Activated T-helper 1 cell treated with anti-CD3 and anti-CD28 coated beads, Interleukin-2, amount 50 U/mL, for 16 hours (primary cell): ENCODE measurements at places on chromosomes 5 and 9.

GRCh38 chr5:122591828-122592227, 183.1 kb upstream of the SNX2 start:
- DNase-seq = no peak

DNA sequence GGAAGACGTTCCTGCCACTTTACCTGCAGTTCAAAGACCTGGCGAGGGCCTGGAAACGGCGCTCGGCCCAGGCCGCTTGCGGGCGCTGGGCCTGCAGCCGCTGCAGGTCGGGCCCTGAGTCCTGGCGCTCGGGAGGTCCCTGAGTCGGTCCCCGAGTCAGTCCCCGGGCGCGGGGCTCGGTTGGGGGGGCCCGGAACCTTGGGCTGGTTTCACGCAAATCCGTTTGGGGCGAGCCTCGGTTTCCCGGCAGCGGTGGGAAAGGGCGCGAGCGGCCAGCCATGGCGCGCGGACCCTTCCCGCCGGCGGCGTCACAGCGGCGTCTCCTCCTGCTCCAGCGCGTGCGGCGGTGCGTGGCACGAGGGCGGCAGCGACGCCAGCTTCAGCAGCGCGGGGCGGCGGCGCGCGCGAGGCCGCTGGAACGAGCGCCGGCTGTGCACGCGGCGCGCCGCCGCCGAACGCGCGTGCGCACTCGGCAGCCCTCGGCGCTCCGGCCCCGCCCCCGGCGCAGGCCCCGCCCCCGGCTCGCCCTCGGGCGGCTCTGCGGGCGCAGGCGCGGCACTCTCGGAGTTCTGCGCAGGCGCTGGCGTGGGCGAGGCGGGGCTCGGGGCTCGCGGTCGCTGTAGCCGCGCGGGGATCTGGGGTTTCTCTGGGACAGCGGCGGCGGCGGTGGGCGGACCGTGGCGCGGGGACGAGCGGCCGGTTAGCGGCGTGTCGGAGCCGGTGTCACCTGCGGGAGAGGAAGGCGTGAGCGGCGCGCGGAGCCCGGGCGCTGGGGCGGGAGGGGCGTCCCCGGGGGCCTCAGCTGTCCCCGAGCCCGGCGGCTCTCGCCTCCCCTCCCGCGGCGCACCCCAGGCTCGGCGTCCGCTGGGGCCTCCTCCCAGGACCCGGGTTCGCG, 29.9 kb downstream of the EXOC3 start:
- DNase-seq = peak; percentile 86

- DNase-seq = no peak
These were observed 341.2 kb upstream of the WWC1 start for GRCh38 chr5:167950126-167950721.

DNA sequence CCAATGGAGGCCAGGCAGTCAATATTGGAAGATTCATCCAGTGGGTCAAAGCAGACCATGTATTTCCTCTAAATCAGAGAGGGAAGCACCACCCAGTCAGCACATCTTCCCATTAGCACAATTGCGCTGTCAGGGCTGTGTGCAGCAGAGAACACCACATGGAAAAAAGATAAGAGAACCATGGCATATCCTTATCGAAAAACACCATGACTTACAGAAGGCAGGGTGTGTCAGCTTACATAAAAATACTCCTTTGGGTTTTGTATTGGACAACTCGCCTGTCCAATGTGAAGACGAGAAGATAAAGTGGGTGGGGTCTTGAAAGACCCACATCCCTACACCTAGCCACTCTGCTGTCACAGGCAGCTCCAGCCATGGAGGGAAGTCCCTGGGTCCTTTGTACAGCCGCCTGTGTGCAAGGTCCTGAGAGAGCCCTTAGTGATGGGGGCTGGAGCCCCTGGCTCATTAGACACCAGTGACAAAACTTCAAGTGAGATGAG, 71.9 kb upstream of the SPATA31E1 start:
- no peak for DNase-seq

DNA sequence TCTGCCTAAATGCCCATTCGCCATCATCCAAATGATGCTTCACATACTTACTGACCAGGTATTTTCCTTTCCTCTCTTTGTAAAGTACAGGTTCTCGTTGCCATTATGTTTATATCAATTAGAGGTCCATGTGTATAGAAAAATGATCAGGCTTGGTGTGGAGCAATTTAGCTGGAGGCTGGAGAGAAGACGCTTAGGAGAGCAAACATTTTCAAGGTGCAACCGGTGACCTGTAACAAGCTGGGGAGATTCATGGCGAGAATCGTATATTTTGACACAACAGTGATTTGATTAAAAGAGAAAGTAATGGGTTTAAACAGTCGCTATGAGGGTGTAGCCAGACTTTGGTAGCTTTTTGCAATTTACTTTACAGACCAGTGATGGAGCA, 170.9 kb upstream of the TBCA start:
- no peak for DNase-seq

DNA sequence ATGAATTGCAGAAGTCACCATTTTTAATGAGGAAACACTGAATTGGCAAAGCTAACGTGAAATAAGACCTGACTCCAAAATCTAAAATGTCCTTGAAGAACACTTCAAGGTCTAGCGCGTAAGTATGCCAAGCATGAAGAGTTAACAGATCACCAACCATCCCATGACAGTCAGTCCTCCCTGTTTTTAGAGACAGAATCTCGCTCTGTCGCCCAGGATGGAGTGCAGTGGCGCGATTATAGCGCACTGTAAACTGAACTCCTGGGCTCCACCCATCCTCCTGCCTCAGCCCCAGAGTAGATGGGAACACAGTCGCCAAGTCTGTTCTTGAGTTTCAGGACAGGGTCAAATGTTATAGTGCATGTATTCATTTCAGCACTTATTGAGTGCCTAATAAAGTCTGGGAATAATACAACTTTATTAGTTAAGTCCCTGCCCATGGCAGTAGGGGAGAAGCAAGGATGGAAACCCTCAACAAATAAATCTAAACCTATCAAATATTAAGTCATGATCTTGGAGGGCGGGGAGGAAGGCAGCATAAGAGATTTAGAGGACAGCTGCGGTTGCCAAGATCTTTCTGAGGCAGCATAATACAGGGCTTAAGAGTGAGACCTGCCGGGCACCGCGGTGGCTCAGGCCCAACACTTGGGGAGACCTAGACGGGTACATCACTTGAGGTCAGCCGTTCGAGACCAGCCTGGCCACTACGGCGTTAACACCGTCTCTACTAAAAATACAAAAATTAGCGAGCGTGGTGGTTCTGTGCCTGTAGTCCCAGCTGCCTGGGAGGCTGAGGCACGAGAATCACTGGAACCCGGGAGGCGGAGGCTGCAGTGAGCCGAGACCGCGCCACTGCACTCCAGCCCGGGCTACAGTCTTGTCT, 1.1 kb downstream of the ATPSCKMT start:
- no peak for DNase-seq

GRCh38 chr5:170121321-170121720, 15.6 kb downstream of the FOXI1 start:
- no peak for DNase-seq
